Thoracic aorta endothelial cell (primary cell): ENCODE measurements at places on chromosomes 4 and X. TPM values are rescaled to one million over a fixed set of nuclear protein-coding genes. Genes with fewer than 3 reads are reported as not detected.

ESX1 gene
- not detected in 2 replicates for total RNA-seq

TMSB15A gene
- 5.9 and 6.0 TPM in 2 replicates for total RNA-seq

MAGEE2 gene
- not detected in 2 replicates for total RNA-seq

FAM47A gene
- not detected in 2 replicates for total RNA-seq

DIPK2B gene
- total RNA-seq, result 3.3 and 39.3 TPM in 2 replicates
